ENCODE measurements at places on chromosomes 2 and 18. TPM values are rescaled to one million over a fixed set of nuclear protein-coding genes. Genes with fewer than 3 reads are reported as not detected.

LRP1B gene
- total RNA-seq: 0.38 TPM

UCN gene
- 1.6 TPM for total RNA-seq

RTP5 gene
- total RNA-seq: not detected

CFAP221 gene
- 1.8 TPM for total RNA-seq

SRD5A2 gene
- total RNA-seq: 0.17 TPM

MYOM1 gene
- total RNA-seq: 0.04 TPM

EFHD1 gene
- total RNA-seq: 6.5 TPM

DNAH6 gene
- total RNA-seq: 0.27 TPM

IRS1 gene
- total RNA-seq: 16.1 TPM

TBC1D8 gene
- total RNA-seq: 17.3 TPM

MOGAT1 gene
- total RNA-seq: not detected

OSR1 gene
- total RNA-seq: 0.04 TPM

NEU4 gene
- total RNA-seq: not detected

AAMP gene
- 174 TPM for total RNA-seq

KYNU gene
- 2.7 TPM for total RNA-seq

- DNase-seq: no peak
Measured at GRCh38 chr2:171847627-171848026, 46.4 kb downstream of the SLC25A12 start.

DNA sequence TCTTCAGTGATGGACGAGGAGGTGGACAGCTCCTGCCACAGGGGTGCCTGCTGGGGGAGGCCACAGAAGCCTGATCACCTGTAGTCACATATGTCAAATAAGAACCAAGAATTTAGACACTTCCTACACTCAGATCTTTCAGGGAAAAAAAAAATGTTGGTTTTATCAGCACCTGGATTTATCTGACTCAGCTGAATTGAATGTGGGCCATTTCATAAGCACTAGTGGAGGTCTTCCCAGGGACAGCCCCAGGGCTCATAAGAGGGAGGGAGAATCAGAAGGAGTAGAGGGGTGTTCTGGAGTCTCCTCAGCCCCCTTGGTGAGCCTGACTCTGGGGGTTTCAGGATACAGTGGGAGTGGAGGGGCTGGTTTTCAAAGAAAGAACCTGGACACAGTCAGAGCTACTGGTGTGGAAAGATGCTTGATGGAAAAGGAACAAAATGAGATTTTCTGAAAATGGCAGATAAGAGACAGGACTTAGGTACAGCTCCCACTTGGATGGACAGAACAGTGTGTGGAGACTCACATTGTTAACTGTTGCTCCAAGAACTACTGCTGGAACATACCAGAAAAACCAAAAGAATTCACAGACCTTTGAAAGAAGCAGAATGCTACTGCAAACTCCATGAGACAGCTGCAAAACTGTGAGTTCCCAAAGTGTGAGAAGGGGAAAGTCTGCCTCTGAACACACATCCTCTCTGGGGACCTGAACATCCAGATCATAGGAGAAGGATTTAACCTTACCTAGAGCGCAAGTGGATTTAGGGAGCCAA lies 45.4 kb downstream of the LCT start:
- DNase-seq: peak; percentile 37

DNA sequence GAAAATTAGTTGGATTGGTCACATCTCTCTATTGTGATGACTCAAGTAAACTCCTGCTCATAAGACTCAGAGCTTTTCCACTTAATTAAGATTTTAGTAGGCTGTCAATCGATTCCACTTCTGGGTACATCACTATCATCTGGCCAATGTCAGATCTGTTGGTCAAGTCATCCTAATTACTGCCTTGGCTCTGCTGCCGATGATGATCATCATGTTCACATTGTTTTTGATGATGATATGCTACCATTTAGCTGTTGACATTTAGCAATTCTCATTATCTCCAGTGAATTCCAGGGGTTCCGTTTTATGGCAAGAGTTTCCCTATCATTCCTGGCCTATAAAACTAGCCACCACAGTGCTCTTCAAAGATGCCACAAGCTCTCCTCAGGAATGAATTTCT lies 253.4 kb downstream of the IKZF2 start:
- DNase-seq: no peak

DNA sequence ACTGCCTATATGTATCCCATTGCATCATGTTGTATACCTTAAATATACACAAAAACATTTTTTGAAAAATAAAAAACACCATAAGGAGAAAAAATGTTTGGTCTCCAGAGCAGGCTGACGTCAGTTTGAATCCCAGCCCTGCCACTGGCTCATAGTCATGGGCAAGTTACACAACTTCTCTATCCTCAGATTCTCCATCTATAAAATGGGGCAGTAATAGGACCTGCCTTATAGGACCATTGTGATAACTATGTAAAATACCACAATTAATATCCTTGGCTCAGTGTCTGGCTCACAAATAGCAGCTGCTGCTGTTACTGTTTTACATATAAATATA lies 135.6 kb downstream of the SMAD7 start:
- DNase-seq: no peak

- DNase-seq: no peak
Measured at GRCh38 chr2:21070341-21071257, 26.7 kb upstream of the APOB start.

DNA sequence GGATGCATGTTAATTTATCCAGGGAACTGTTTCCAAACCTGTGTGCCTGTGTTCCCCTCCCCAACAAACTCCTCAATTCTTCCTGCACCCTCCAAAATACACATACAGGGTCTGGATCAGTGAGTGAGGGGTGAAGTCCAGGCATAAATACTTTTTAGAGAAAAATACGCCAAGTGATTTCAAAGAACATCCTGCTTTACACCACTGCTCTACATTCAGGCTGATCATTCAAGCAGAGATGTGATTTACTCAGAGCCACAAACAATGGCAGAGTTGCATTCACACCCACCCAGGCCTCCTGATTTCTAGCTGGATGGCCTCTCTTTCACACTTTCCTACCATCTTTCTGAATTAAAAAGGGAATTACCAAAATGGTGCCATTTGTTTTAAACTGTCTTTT lies 289.5 kb upstream of the SLC14A2 start:
- peak; percentile 37 for DNase-seq

- DNase-seq: peak; percentile 2
Measured at GRCh38 chr2:166031054-166031453, 77.5 kb upstream of the TTC21B start.

- no peak for DNase-seq
Measured at GRCh38 chr2:63064197-63064596, 13.6 kb downstream of the OTX1 start.

GRCh38 chr2:74741629-74742028 lies 87.6 kb downstream of the SEMA4F start:
- no peak for DNase-seq

GRCh38 chr2:69833752-69834151 lies 4.3 kb downstream of the GMCL1 start:
- DNase-seq: no peak

DNA sequence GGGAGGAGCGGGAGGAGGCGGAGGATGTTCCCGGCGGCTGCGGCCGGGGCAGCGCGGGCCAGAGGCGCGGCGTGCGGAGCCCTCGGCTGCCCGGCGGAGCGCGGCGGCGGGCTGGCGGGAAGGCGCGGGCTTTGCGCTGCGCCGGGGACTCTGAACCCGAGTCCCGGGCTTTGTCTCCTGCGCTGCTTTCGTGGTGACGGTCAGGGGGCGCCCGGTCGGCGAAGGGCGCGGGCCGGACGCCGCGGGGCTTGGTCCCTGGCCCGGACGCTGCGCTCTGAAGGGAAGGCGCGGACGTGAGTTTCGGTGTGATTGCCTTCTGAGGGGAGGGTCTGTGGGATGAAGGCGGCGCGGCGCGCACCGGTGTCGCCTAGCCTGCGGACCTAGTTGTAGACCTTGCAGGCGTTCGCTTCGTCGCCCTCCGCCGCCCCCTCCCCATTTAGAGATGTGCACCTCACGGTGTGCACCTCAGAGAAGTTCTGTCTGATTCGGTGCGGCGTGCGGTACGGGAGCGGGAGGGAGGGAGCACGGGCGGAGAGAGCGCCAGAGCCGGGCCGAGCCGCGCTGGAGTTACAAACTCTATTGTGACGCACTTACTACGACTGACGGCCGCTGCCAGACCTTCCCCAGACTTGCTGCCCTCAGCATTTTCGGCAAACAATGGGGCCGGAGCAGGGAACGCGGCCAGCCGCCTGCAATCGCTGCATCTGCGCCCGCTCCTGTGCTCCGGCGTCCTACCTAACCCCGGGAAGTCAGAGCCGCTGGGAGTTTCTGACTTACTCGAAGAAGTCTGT lies 2.1 kb downstream of the BCL2L11 start:
- DNase-seq: no peak

DNA sequence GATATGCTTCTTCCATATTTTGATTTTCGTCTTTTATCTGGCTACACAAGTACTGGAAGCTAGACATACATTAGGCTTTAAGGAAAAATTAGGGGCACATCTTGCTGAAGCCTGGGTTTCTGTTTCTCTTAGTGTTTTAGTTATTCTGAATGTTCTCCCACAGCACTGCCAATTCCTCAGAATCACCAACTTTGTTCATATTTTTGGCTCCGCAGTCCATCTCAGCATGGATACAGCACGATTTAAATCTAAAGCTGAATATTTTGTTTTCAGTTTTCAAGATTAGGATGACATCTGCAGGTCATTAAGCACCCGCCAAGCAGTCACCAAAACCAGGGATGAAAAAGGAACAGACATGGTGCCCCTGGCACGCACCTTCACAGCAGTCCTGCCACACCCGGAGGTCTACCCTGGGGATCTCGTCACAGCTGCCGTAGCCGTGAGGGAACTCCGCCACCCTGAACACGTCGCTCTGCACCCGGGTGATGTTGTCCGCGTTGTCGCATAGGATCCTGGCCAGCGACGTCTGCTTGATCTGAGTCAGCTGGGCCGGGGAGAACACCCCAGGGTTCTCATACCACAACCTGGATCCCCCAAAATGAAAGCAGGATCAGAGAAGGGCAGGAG lies 101.2 kb downstream of the PXDN start:
- no peak for DNase-seq

DNA sequence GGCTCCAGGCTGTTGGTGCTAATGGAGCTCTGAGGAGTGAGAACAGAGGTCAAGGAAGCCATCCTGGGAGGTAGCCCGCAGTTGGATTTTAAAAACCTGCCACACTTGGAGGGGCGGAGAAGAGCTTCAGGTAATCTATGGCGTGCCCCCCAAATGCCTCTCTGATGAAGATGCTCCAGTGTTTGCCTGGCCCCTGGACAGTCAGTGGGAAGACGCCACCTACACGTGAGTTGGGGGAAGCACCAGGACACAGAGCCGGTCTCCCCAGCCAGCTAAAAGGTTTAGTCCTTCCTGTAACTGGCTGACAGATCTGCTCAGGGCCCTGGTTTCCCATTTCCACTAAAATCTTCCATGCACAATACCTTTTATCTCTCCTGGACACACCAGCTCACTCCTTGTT lies 225.0 kb downstream of the TTC32 start:
- DNase-seq: no peak

GRCh38 chr18:3916082-3916481 lies 466.1 kb downstream of the TGIF1 start:
- no peak for DNase-seq

GRCh38 chr2:234732404-234733092 lies 219.3 kb upstream of the SH3BP4 start:
- DNase-seq: no peak

GRCh38 chr2:241066893-241067341 lies 35.2 kb downstream of the MTERF4 start:
- DNase-seq: no peak

DNA sequence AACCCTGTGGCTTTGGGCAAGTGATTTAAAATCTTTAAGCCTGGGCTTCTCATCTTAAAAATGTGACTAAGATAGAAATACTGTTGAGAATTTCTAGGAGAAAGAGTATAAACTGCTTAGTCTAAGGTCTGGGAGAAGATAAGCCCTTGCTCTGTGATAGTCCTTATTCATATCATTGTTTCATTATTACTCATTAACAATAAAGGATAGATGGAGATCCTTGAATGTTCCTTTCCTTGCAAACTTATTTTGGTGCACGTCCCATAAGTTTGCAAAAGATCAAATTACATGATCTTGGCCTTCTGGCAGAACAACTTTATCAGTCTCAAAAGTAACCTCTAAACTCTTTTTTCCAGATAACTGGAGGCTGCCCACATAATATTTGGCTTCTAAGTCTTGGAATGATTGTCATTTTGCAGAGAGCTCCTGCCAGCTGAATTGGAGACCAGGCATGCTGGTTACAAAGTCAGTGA lies 138.3 kb downstream of the FAM124B start:
- DNase-seq: no peak

GRCh38 chr2:74379851-74380789 lies at the start of gene DCTN1:
Gene DCTN1, minus strand, starts transcription at chr2:74380311. Its CDS starts 274 bp downstream, at chr2:74380037.
- peak; percentile 26 for DNase-seq

GRCh38 chr18:48554610-48555400 lies 16.0 kb downstream of the CTIF start:
- DNase-seq: no peak

GRCh38 chr2:95354925-95355324 lies 47.6 kb upstream of the FAHD2A start:
- no peak for DNase-seq

DNA sequence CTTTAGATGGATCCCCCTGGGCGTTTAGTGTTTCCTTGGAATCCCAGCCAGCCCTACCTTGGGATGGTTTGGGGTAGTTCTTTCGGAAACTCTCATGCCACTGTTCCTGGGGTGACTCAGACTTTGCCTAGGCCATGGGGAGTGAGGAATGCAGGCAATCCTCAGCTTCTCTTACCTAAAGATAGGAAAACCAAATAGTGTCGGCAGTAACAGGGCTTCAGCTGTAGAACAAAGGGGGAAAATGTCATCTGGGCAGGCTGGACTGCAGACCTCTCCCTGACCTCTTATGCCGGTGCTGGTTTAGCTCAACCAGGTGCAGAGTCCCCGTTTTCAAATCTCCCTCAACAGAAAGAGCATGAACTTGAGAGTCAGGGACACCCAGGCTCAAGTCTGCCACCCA lies 252.1 kb downstream of the TSN start:
- DNase-seq: no peak
